Activated CD4-positive, alpha-beta T cell treated with anti-CD3 and anti-CD28 coated beads for 4 hours (primary cell): ENCODE measurements at places on chromosomes 11 and 22.

- DNase-seq, result no peak
Observed at GRCh38 chr22:41217553-41218157, 12.5 kb downstream of the L3MBTL2 start.

DNA sequence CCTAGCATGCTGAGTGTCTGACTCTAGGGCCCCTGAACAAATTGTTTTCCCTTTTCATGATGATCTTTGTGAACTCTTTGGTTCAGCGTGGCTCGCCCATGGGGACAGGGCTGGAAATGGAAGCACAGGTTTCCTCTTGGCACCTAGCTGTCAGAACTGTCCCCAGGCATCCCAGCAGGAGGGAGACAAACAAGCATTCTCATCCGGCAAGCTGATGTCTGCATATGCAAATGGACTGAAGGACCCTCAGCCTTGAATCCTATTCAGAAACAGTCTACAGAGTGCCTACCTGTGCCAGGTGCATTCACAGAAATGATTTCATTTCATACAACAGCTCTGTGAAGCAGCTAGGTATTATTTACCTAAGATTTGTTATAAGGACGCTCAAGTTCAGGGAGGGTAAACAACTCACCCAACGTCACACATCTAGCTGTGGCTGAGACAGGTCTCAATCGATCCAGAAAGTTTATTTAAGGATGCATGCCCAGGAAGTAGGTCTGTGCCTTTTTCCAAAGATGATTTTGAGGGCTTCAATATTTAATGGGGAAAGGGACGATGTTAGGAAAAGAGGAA lies 176.4 kb downstream of the KIRREL3 start:
- DNase-seq, result no peak

DNA sequence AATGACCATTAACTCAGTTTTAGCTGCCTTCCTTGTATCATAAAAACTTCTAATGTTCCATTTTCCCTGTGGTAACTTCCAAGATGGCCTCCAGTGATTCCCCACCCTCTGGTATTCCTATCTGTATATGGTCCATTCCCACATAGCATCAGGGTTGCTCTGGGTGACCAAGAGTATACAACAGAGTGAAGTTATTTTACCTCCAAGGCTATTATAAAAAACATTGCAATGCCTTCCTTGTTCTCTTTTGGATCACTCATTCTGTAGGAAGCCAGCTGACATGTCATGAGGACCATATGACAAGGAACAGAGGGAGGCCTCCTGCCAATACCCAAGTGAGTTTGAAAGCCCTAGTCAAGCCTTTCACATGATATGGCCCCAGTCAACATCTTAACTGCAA lies 30.1 kb downstream of the ZNF280B start:
- DNase-seq, result no peak

- no peak for DNase-seq
Observed at GRCh38 chr11:19561011-19561410, 151.6 kb upstream of the NAV2 start.

- DNase-seq, result no peak
Observed at GRCh38 chr11:46666516-46666915, 33.9 kb downstream of the ARHGAP1 start.

GRCh38 chr11:126945319-126945718 lies 55.3 kb downstream of the KIRREL3 start:
- no peak for DNase-seq

DNA sequence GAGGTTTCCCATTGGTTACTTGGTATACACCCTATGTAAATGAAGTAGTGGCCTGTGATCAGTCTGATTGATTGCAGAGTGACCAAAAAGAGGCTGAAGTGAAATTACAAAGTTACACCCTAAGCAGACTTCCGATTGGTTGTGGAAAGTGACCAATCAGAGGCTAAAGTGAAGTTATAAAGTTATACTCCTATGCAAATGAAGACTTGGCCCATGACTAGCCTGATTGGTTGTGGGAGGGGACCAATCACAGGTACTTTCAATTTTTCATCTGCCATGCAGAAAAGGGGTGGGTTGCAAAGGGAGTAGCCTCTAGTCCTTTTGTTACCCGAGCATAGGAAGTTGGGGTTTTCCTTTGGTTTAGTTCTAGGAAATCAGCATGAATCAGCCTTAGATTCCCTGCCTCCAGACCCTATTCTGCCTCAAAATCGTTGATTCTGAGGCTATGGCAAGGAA lies 18.1 kb upstream of the CSTF3 start:
- no peak for DNase-seq

DNA sequence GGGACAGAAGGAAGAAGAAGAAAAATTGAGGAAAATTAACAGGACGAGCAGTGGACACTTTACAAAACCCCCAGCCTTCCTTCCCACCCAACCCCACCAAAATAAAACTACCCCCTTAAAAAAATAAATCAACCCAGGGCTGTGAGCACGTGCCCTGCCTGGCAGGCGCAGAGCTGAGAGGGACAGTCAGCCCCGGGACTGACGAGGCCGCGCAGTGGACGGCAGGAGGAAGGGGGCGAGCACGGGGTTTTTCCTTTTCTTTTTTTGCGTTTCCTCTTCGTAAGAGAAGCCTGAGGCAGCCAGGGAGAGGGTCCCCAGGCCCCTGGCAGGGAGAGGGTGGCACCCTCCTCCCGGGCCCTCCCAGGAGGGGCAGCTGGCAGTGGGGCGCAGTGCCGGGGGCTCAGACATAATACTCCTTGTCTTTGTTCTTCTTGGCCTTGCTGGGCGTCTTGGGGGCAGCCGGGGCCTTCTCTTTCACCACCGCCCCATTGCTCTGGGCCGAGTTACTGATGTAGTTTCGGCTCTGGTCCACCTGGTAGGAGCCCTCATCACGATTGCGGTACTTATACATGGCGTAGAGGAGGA lies 15.9 kb downstream of the SLC22A12 start:
- no peak for DNase-seq

GRCh38 chr11:122848186-122848585 lies 9.9 kb downstream of the CRTAM start:
- no peak for DNase-seq

GRCh38 chr11:4539603-4540219 lies 5.3 kb upstream of the OR52M1 start:
- peak; percentile 6 for DNase-seq

- DNase-seq, result no peak
Observed at GRCh38 chr11:72712841-72713240, 38.6 kb upstream of the PDE2A start.

- no peak for DNase-seq
Observed at GRCh38 chr22:48944433-48944750, 883.3 kb downstream of the BRD1 start.

GRCh38 chr22:23181721-23182308 lies 1.5 kb downstream of the BCR start:
- DNase-seq, result peak; percentile 17

DNA sequence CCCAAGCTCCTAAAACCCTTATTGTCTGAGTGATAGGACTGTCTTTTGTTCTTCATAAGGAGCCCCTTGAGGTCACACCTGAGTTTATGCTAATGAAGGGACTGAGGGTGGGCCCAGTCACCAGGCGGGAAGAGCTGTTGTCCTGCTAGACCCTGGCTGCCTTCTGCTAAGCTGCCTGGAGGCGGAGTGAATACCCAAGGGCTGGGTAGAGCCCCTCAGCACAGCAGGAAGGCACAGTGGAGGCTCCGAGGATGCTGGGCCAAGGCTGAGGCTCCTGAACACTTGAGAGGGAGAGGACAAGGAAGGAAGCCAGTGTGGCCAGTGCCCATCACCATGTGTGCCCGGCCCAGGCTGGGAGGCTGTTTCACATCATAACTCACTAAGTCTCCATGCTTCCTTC lies 4.8 kb upstream of the PHF21B start:
- no peak for DNase-seq

DNA sequence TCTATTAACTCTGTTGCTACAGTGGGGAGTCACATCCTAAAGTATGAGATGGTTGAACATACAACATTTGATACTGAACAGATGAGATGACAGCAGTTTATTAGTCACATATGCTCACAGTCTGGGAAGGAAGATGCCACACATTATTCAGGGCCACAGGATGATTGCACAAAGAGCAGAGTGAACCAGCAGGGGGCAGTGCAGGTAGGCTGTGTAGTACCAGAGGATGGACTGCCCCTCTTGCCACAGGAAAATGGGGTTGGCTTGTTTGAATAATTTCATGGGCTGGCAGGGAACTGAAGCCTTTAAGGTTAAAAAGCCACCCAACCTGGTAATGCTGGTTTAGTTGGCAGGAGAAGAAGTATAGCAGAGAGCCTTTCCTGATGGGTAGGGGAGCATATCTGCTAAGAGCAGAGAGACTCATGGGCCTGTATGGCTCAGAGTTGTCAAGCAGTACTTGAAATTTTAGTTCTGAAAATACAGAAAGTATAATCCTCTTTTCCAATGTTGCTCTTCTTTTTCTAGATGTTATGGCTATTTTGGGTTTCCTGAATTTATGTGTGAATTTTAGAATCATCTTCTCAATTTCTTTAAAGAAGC lies 180.4 kb upstream of the B3GAT1 start:
- peak; percentile 28 for DNase-seq

GRCh38 chr11:7437696-7438095 lies 47.6 kb upstream of the OLFML1 start:
- DNase-seq, result no peak

GRCh38 chr11:111944139-111944538 lies 7.0 kb downstream of the DIXDC1 start:
- no peak for DNase-seq

- DNase-seq, result no peak
Observed at GRCh38 chr11:61832754-61833153, 4.7 kb downstream of the FADS2 start.

GRCh38 chr11:2975594-2975993 lies 16.5 kb downstream of the NAP1L4 start:
- DNase-seq, result peak; percentile 42

DNA sequence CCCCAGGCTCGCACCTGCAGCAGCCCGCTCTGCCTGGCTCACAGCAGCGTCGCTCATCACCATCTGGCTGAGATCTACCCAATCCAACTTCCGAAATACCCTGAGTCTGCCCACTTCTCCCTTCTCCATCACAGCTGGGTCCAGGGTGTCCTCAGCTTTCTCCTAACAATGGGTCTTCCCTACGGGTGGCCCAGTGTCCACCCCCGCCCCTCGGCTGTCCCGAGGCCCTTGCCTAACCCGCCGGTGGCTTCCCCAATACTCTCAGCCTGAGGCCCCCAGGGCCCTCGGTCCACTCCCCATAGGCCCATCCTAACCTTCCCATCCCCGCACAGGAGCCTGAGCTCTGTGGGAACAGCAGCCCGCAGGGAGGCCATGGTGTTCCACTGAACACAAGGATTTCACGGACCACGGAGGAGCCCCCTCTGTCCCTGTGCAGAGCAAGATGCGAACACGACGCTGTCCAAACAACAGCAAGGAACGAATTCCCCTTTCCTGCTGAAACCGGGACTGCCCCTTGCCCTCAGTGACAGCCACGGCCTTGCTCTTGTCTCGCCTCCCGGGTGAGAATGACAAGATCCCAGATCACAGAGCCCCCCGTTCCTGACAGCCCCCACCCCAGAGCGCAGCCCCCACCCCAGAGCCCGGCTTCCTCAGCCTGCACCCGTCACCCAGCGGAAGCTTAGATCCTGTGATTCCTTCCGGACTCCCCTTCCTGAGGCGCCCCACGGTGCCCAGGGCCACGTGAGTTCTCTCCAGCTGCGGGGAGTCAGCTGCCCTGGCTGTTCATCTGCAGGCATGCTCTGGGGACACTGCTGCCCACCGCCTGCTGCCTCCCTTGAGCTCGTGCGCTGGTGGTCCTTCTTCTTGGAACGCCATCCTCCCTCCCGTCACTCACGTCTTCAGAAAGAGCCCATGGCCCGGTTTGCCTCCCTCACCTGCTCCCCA lies 48.8 kb upstream of the CARS1 start:
- DNase-seq, result no peak

GRCh38 chr11:10838083-10838482 lies 19.8 kb downstream of the ZBED5 start:
- DNase-seq, result no peak
